ENCODE measurements at places on chromosomes 13 and 19.

DNA sequence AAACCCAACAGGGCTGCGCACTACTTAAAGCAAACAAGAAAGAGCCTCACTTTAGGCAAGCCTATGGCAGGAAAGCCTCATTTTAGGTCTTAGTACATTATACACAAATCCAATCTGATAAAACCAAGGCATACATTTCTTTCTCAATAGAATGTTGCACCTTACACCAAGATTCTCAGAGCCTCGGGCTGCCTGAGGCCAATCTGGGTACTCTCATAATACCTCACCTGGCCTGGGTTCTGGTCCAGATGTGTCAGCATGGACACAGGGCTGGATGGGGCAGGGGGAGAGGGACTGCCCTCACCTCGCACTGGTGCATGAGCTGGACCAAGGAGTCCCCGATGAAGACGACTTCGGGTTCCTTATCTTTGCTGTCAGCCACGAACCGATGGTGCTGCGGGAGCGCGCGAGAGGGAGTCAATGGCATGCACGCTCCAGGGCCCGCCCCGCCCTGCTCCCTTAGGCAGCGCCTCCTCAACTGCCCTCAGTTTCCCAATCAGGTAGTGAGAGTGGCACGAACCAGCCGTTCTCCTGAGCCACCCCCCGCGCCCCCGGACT, at the start of gene PRR19:
Gene PRR19 (plus strand): TSS at position 487 of the 558 bp plus-strand sequence. CDS start 7,453 bp downstream, outside the sequence.
- no peak for DNase-seq

GRCh38 chr19:14536926-14537692, 7.7 kb downstream of the TECR start:
- no peak for DNase-seq

- DNase-seq, result no peak
Observed at GRCh38 chr13:53622456-53622855, 593.8 kb downstream of the OLFM4 start.

GRCh38 chr13:91816263-91816807, 417.9 kb downstream of the GPC5 start:
- DNase-seq, result no peak

DNA sequence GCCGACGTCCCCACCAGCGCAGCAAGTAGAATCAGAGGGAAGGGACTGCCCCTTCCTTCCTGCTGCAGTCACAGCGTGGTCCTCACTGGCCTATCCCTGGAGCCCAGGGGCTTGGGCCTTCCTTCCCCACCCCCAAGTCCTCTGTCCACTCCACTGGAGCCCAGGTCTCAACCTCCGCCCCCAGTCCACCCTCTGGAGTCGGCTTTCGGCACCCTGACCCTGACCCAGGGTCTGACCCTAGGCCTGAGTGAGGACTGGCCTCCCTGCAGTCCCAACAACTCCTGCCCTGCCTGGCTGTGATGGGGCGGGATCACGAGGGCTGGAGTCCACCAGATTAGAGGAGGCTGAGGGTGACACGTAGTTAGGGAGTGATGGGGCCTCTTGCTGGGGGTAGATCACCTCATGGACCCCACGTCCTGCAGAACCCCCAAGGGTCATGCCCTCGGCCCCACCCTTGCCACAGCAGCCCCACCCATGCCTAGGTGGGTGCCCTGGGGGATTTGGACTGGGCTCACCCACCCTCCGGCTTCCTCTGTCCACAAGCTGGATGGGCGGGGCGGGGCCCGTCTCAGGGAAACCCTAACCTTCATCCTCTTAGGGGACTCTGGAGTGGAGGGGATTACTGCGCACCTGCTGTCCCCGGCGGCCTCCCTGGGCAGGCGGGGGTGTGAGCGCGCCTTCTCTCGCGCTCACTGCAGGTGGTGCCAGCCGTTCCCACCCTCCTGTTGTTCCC, 3.8 kb downstream of the RAX2 start:
- no peak for DNase-seq

DNA sequence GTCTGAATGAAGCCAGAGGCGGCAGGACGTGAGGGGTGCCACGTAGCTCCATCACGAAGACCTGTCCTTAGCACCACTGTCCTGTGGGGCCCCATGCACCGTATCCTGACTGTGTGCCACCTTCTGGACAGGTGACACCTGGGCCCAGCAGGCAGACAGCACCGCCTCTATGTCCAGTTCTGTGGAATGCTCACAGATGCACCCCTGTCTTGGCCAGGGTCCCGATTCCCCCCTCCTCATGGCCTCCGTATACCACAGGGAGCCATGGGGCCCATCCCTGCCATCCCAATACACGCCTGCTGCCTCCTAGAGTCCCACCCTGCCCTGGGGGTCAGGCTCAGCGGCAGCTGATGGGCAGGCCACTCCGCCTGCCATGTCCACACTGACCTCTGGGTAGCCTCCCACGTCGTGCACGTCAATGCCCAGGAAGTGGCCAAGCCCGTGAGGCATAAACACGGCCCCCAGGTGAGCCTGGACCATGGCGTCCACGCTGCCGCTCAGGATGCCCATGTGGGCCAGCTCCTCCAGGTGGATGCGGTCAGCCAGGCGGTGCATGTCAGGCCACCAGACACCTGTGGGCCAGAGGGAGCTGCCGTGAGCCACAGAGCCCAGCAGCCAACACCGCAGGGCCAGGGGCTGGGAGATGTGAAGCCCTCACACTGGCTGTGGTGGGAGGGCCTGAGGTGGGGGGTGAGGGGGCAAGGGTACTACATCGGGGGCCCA, 17.6 kb downstream of the CEBPG start:
- no peak for DNase-seq

GRCh38 chr13:49646688-49647087, 18.4 kb downstream of the ARL11 start:
- DNase-seq, result no peak

GRCh38 chr19:35868172-35868822, at the start of gene APLP1:
Gene APLP1, plus strand, starts transcription at chr19:35868574. Its CDS starts 63 bp downstream, at chr19:35868637.
- DNase-seq, result no peak

GRCh38 chr19:17687857-17688784, at the start of gene UNC13A:
Gene UNC13A, minus strand, starts transcription at chr19:17688354. Its CDS starts 155 bp downstream, at chr19:17688199.
- no peak for DNase-seq

- no peak for DNase-seq
Observed at GRCh38 chr13:109720758-109721184, 65.6 kb downstream of the IRS2 start.
